ENCODE measurements at places on chromosomes 1 and 21.

DNA sequence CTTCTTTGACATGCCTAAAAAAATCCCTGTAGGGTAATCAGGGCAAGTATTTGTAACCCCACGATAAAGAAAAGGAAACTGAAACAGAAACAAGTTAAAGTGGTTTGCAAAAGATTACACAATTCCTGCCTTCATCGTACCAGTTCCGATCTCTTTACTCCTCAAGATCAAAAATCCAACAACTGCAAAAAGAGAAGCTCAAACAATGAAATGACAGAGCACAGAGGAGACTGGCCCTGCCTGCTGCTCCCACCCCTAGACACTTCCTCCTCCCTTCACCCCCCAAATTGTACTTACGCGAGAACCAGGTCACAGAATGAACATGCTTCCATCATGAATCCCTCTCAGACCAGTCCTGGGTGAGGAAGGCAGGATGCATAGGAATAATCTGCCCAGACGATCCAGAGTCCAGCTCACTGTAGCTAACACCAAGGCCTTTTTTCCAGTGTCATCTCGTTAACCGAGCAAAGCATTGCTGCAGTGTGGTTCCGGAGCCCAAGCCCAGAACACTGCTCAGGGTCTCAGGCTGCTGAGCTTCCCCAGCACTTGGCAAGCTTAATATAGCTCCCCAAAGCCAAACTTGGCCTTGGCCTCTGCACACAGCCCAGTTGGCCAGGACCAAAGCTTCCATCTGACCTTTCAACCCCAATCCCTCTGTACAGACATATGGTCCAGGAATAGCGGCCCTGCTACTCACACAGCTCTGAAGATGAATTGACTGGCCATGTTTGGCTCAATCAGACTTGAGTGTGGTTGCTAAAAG is 20.3 kb downstream of the RXRG start:
- DNase-seq, result peak; percentile 42

DNA sequence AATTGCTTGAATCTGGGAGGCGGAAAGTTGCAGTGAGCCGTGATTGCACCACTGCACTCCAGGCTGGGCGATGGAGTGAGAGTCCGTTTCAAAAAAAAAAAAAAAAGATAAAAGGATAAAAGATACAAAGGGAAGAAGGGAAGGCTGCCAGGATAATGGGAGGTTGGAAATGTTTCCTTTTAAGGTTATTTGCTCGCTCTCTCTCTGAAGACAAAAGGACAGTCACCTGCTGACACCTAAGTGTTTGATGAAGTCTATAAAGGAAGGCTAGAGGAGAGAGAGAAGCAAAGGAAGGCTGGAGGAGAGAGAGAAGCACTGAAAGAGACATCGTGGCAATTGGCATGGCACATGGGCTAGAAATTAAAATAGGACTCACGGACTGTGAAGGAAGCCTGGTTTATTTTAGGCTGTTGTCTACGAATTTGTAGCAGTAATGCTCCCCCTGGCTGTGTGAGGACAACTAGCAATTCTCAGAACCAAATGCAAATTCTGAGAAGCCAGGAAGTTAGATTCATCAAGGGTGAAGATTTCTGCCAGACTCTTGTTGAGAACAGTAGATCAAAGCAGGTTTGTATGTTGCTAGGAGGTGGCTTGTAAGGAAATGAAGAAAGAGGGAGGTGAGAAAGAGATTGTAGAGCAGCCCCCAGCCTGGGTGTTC is 154.2 kb downstream of the ZP4 start:
- peak; percentile 23 for DNase-seq

DNA sequence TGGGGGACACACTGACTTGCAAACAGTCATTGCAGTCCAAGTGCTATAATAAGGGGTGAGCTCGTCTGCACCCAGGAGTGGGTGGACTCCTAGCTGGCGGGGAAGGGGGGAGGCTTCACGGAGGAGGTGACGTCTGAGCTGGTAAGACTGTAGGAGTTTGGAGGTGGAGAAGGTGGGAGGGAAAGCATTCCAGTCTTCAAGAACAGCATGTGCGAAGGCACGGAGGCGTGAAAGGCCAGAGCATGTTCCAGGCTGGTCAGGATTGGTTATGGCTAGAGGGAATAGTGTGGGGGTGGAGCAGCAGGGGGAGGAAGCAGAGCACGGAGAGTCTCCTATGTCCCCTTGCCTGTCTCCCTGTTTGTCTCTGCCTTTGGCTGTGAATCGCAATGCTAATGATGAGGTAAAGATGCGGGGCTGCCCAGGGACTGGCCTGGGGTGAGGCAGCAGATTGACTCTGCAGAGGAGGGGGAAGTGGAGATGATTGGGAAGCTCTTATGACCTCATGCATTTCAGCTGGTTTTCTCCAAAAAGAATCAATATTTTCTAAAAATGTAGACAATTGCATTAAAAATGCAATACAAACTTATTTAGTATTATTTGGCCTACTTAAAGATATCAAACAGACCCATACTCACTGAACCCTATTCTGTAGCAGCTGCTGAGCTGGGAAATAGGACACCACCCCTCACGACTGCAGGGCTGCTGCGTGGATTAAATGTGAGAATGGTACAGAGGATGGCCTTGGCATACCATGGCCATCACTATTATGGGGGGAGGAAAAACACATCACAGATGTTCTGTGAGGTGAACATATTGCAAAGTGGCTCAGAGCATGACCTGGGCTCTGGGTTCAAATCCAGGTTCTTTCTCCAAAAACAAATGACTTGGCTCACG is 2.6 kb upstream of the ZNF436 start:
- DNase-seq, result no peak

DNA sequence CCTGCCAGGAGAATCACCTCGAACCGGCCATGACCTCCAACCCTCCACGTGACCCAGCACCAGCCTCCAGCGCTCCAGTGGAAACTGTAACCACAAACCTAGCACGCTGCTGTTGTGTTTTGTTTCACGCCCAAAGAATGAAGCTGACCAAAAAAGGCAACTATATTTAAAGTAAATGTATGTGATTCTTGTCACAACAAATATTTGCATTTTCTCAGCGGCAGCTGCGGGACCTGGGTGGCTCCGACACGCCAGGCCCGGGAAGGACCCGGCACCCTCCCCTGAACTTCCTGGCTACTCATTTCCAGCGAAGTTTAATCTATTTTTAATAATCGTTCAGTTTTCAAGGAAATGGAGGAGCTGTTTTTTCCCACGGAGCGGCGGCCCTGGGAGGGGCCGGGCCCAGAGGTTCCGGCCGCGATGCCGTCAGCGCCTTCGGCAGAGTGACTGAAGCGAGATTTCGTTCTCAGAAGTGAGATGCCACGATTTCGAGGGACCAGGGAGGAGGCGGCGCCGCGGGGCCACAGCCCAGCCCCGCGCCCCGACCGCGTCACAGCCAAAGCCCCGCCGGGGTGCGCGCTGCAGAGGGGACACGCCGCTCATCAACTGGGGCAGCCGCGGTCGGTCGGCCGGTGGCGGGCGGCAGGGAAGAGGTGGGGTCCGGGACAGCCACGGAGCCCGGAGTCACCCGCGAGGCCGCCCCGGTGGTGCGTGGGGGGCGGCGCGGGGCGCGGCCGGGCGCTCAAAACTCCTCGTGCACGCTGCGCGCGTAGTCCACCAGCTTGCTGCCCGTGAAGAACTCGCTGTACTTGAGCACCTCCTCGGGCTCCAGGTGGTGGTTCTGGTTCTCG is 3.0 kb upstream of the TNFRSF4 start:
- no peak for DNase-seq

DNA sequence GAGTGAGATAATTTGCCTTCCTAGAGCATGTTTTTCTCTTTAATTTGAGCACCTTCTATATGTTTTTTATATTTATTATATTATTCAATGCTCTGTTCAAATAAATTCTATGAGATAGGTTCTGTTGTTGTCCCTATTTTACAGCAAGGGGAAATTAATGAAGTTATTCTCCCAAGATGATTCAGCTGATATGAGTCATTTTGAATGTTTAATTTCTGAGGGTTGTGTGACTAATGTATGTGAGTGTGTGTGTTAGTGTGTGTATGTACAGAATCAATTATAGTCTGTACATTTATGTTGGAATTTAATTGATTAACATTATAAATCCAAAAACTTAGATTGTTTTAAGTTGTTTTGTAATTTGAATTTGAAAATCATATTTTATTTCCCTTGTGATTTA is 1536.7 kb upstream of the B3GALT2 start:
- no peak for DNase-seq

GRCh38 chr1:168430321-168430720 is 113.5 kb downstream of the XCL2 start:
- no peak for DNase-seq

DNA sequence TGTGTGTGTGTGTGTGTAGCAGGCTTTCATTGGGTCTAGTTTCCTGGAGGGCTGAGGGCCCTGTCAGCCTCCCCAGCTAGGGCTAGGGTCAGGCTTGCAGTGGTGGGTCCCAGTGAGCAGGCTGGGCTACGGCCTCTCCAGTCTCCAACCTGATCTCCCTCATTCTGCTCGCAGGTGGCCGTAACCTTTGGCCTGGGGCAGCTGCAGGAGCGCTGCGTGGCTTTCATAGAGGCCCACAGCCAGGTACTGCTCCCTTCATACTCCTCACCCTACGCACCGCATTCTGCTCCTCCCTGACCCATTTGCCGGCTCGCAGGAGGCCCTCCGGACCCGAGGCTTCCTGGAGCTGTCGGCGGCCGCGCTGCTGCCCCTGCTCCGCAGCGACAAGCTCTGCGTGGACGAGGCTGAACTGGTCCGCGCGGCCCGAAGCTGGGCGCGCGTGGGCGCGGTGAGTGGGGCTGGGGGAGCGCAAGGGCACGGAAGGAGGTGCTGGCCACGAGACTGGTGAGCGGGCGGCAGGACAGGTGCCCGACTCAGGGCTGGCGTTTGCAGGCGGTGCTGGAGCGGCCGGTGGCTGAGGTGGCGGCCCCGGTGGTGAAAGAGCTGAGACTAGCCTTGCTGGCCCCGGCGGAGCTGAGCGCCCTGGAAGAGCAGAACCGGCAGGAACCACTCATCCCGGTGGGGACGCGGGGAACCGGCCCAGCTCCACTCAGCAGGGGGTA is 4.7 kb downstream of the BTBD19 start:
- DNase-seq, result peak; percentile 84

DNA sequence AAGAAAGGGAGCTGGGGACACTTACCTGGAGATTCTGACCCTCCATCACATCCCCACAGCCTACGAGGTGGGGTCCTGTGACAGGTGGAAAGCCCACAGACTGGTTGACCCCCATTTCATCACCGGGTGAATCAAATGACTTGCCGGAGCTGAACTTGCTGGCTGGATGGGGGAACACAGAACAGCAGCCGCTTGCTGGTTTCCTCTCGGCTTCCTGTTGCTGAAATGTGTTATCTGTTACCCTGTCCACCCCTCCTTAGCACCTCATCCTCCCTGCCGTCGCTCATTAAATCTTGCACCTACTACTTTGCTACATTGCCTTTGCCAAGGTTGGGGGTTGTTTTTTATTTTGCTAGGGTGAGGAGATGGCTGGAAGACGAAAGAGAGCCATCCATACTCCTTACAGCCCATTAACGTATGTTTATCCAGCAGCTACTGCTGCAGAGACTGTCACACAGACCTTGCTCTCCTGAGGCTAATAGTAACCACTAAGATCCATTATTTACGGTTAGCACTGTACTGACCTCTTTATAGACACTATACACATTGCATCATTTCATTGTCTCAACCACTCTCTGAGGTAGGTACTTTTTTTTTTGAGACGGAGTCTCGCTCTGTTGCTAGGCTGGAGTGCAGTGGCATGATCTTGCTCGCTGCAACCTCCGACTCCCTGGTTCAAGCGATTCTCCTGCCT is 7.0 kb downstream of the PAFAH2 start:
- DNase-seq, result no peak

GRCh38 chr21:16536140-16536539 is 806.4 kb downstream of the USP25 start:
- DNase-seq, result no peak
